ENCODE measurements at places on chromosomes 6 and 20. TPM values are rescaled to one million over a fixed set of nuclear protein-coding genes. Genes with fewer than 3 reads are reported as not detected.

CAP2 gene
- total RNA-seq, result not detected

OPRM1 gene
- not detected for total RNA-seq

SPAG4 gene
- total RNA-seq, result 64.2 TPM

TP53INP2 gene
- 7.9 TPM for total RNA-seq

RPRD1B gene
- 67.3 TPM for total RNA-seq

PGC gene
- total RNA-seq, result not detected

RNF182 gene
- not detected for total RNA-seq

ARMC12 gene
- 4.4 TPM for total RNA-seq

MYL9 gene
- total RNA-seq, result not detected

NR2E1 gene
- total RNA-seq, result not detected

CDYL gene
- 76.4 TPM for total RNA-seq

MMP24 gene
- total RNA-seq, result not detected

KCNK5 gene
- not detected for total RNA-seq

PTCHD4 gene
- not detected for total RNA-seq

AHI1 gene
- 34.8 TPM for total RNA-seq

ADTRP gene
- not detected for total RNA-seq

LKAAEAR1 gene
- total RNA-seq, result not detected

TNF gene
- 2.5 TPM for total RNA-seq

C6orf163 gene
- 3.0 TPM for total RNA-seq

OTOR gene
- total RNA-seq, result not detected

NKAIN4 gene
- total RNA-seq, result not detected

NFS1 gene
- total RNA-seq, result 41.3 TPM

TUBB2A gene
- total RNA-seq, result 23.3 TPM

RRBP1 gene
- total RNA-seq, result 41.2 TPM

FAXC gene
- not detected for total RNA-seq

PABPC1L gene
- 203 TPM for total RNA-seq

PTK6 gene
- total RNA-seq, result 1.8 TPM

SLPI gene
- total RNA-seq, result not detected

GNAS-AS1 gene
- total RNA-seq, result 11.6 TPM

OR12D3 gene
- not detected for total RNA-seq

SLC35D3 gene
- total RNA-seq, result not detected

CALHM5 gene
- not detected for total RNA-seq

SMOC2 gene
- not detected for total RNA-seq

ADGRF1 gene
- total RNA-seq, result not detected

C20orf204 gene
- total RNA-seq, result 6.7 TPM

PPP1R14C gene
- total RNA-seq, result 1.3 TPM

BNIP5 gene
- not detected for total RNA-seq

TCP11 gene
- total RNA-seq, result not detected

CGAS gene
- 0.42 TPM for total RNA-seq

HLA-DRB1 gene
- total RNA-seq, result 111 TPM

ZNF831 gene
- 6.3 TPM for total RNA-seq

WFDC9 gene
- total RNA-seq, result not detected

EGFL8 gene
- 21.6 TPM for total RNA-seq

PBX2 gene
- 80.5 TPM for total RNA-seq

C4B gene
- 3.7 TPM for total RNA-seq

PLA2G7 gene
- total RNA-seq, result not detected

GRM1 gene
- total RNA-seq, result not detected

RSPH9 gene
- total RNA-seq, result not detected

SALL4 gene
- not detected for total RNA-seq

FERMT1 gene
- total RNA-seq, result not detected

CFB gene
- total RNA-seq, result 2.4 TPM
